ENCODE measurements at places on chromosomes 2 and 18.

DNA sequence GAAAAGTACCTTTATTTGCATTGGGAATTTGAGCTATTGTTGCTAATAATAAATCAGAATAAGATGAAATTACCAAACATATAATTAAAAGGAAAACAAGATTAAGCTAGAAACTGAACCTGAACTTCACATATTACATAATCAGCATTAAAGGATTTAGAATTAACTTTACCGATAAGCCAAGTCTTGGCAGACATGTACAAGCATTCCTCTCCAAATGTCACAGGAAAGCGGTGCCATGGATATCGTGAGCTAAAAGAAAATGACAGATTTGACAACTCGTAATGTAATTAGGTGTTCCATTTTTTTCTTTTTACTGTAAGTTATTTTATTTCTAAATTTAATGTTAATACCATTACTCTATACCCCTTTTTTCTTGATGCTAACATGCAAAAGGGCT is 55.1 kb upstream of the CD302 start:
- no peak for DNase-seq

- no peak for DNase-seq
These were observed 87.2 kb upstream of the ZEB2 start for GRCh38 chr2:144607099-144607498.

- no peak for DNase-seq
These were observed 30.5 kb upstream of the FOSL2 start for GRCh38 chr2:28361991-28362710.

DNA sequence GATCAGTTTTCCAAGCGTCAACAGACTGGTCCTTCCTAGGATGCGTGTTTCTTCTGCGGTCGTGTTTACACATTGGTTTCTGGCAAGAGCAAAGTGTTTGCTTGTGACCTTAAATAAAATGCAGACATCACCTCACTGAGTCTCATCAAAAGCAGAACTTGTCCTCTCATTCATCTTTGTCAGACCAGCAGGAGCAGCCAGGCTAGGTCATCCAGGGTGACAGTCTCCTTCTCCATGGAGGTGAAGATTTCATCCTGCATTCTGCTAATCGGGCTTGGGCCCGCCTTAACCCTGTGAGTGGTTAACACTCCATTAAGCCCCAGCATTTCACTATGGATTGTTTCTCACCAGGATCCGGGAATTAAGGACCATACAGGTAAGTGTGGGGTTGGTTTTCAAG is 64.2 kb upstream of the PID1 start:
- DNase-seq: no peak

DNA sequence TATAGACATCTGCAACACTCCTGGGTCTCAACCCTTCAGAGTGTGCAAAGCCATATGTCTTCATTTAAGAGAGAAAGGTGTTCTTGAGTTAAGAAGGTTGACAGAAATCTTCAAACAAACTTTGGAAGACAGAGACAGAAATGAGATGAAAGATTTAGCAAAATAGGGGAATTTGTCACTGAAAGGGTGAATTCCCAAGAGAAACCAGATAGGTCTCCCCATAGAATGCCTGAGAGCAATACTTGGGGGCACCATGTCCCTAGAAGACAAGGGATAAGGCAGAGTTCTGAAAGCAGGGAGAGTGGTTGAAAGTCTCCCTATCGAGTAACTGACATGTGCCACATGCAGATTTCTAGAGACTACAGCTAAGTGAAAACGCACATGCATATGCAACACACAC is 50.0 kb downstream of the AP1S3 start:
- DNase-seq: no peak

DNA sequence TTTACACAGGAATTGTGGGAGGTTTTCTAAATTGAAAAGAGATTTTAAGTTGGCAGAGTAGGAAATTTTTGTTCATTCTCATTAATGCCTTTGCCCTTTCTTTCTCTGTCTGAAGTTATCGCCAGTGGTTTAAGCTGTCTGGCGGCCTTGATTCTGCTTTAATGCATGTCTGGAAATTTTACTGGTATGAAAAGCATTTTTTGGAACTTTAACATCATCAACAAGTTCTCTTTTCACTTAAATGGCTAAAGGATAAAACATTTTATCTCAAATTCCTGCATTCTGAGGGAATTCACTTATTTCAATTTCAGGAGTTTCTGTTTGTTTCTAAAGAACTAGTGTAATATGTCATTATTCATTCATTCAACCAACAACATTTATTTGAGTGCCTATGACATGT is 233.9 kb upstream of the FOSL2 start:
- no peak for DNase-seq

GRCh38 chr2:158934170-158934569 is 34.3 kb upstream of the TANC1 start:
- no peak for DNase-seq

- DNase-seq: no peak
These were observed 495.3 kb downstream of the IRS1 start for GRCh38 chr2:226304308-226304707.

DNA sequence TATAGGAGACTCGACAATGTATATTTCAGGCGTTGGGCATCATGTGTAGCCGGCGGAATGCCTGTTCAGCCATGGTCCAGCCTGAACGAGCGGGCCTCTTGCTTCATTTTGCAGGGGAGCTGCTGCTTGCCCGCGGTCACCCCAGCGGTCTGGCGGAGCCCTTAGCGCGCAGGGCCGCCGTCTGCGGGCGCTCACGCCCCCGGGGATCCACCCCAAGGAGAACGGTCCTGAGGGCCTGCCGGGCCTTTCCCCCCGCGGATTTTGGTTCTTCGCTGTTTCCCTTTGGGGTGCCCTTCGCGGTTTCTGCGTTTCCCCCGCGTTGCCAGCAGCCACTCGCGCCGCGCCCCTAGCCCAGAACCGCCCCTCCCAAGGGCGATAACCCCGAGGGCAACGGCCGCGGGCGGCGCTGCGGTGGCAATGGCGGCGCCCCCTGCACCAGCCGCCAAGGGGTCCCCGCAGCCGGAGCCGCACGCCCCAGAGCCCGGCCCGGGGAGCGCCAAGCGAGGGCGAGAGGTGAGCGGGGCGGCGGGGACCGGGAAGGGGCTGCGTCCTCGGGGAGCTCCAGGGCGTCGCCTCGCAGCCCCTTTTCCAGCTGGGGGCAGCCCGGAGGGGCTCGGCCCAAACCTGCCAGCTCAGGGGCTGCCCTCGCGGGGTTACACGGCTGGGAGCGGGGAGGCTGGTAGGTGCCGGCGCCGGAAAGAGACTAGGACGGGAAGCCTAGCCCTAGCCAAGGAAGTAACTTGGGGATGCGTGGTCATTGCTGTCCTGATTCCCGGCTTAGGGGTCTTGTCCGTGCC is at the start of gene MFSD2B:
Gene MFSD2B, plus strand, starts transcription at position 406 of the 797 bp plus-strand sequence. Its CDS starts 12 bp downstream, at position 418.
- DNase-seq: no peak

GRCh38 chr2:235390108-235390815 is 103.6 kb upstream of the AGAP1 start:
- no peak for DNase-seq

DNA sequence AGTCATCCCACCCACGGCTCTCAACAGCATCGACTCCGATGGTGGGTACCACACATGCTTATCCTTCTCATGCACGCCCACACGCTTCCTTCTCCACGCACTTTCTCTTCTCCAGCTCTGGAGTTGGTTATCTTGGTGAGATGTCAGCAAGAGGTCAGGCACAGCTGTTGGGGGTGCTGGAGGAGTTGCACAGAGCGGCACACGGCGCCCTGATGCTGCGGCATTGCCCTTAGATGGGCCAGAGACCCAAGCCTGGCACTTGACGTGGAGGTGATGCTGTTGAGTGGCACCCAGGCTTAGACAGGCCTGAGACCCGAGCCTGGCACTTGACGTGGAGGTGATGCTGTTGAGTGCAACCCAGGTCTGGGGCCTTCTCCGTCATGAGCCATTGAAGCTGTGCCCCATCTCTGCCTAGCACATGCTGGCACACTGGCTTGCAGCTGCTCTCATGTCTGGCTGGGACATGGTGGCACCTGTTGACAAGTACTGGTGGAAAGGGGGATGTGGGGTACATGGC is 83.2 kb downstream of the DGKD start:
- DNase-seq: no peak

- no peak for DNase-seq
These were observed 251.2 kb upstream of the RAB6C start for GRCh38 chr2:129728035-129728972.

DNA sequence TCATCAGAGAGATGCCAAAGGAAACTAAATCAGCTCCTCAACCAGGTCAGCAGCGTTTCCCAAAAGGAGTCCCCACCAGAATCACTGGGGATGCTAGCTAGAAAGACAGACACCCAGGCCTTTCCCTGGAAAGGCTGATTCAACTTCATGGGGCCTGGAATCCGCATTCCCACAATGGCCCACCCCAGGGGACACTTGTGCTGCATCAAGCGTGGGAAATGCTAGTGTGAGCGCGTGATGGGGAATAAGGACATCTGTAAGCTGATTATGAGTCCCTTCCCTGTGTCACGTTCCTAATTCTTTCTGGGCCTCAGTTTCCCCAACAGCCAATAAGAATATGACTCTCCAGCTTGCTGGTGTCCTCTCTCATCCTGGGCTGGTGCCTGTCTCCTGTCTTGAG is 2.2 kb upstream of the WNT10A start:
- DNase-seq: no peak

GRCh38 chr2:30436859-30437435 is 10.1 kb upstream of the LCLAT1 start:
- no peak for DNase-seq

GRCh38 chr18:55384551-55385275 is 203.3 kb downstream of the TCF4 start:
- no peak for DNase-seq

- DNase-seq: no peak
These were observed 67.3 kb downstream of the SMIM21 start for GRCh38 chr18:75360215-75360614.

DNA sequence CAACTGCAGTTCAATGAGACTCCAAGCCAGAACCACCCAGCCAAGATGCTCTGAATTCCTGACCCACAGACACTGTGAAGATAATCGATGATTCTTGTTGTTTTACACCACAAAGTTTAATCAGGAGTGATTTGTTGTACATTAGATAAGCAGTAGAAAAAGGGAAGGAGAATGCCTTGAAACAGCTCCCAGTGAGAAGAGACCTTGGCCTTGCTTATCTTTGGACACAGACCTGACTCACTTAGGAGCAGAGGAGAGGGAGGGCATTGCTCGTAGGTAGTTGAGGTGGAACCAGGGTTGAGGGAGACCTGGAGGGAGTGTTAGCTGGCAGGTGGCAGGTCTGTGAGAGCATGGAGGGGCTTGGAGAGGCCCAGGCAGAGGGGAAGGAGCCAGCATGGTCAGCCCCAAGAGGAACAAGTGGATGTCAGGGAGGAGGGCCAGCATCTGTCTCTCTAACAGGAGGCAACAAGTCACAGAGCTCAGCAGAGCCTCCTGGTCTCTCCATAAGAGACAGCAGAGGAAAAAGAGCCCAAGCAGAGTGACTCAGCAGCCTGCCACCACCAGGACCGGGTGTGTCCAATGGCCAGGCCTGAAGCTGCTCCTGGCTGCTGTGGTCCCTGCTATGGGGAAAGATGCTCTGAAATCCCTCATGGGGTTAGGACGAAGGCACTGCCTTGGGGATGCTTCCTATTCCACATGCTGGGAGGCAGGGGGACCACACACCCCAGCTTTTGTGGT is 161.6 kb upstream of the CAPN13 start:
- no peak for DNase-seq

DNA sequence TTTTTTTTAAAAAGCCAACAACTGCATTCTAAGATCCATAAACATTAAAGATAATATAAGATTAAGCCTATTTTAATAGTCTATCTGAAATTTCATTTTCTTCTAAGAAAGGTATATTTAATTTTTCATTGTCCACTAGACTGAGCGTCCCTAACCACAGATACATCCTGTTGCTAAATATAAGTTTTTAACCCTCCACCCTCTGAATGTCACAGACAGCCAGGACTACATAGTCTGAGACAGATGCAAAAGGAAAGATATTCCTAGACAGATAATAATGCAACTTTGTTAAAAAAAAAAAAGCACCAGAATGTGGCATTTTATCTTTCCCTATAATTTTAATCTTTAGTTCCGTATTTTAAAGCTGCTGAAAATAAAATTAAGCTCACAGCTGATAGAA is 114.6 kb downstream of the ZEB2 start:
- DNase-seq: no peak

Data from GM04503 (cell line).